Activated T-cell treated with anti-CD3 and anti-CD28 coated beads for 48 hours (primary cell): ENCODE measurements at places on chromosomes 7 and 10.

- no peak for DNase-seq
Measured at GRCh38 chr7:101113836-101114235, 13.1 kb upstream of the SERPINE1 start.

DNA sequence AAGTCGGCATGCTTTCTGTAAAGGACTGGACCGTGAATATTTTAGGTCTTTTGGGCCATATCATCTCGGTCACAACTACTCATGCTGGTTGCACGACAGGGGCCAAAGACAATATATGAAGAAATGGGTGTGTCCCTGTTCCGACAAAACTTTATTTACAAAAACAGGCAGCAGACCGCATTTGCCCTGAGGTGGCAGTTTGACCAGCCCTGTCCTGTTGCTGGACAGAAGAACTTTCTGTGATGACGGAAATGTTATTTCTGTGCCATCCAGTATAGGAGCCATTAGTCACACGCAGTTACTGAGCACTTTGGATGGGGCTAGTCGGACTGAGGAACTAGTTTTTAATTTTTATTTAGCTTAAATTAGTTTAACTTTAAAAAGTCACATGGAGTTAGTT is 112.8 kb upstream of the CARD11 start:
- DNase-seq = no peak

DNA sequence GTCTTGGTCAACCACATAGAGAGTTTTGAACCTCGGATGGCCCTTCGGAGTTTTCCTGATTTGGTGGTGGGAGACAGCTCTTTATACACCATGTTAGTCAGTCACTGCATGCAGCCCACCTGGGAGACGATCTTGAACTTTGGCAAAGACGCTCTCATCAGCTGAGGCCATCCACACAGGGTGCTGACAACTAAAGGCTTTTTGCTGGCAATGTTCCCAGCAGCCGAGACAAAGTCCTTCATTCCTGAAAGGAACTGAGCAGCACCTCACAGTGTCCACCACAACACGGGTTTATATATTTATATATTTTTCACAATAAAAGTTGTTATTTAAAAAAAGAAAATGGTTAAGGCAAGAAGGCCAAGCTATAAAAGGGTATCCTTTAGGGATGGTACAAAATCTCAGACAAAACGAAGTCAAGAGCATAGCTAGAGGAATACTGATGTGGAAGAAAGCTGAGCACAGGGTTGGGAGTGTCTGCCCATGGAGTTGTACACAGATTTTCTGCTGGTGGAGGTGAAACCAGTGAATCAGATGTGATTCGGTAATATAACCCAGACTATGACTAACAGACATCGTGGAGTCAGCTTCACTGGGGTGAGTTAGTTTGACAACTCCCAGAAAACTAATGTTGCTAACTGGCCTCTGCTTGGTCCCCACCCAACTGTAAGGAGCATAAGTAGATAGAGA is 27.4 kb upstream of the CAPZA2 start:
- no peak for DNase-seq

DNA sequence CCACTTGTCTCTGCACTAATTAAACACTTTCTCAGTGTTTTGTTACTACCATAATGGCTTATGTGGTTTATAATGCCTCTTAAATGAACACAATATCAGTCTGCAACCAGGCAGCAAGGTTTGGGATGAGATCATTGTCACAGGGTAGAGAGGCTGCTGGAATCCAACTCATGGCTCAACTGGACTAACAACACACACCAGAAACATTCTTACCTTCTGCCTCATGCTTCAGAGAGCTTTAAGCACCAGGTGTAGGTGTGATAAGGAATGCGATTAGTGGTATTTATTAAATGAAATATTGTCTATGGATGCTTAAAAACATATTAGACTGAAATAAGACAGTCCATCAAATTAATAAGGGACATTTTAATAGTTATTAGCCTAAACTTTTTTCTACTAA is 25.4 kb downstream of the PTF1A start:
- DNase-seq = no peak

- no peak for DNase-seq
Measured at GRCh38 chr7:91976743-91977142, 36.1 kb downstream of the AKAP9 start.

GRCh38 chr7:108181073-108181985 is 51.2 kb upstream of the LAMB4 start:
- DNase-seq = no peak

- DNase-seq = no peak
Measured at GRCh38 chr10:49094646-49095045, 20.7 kb downstream of the VSTM4 start.

DNA sequence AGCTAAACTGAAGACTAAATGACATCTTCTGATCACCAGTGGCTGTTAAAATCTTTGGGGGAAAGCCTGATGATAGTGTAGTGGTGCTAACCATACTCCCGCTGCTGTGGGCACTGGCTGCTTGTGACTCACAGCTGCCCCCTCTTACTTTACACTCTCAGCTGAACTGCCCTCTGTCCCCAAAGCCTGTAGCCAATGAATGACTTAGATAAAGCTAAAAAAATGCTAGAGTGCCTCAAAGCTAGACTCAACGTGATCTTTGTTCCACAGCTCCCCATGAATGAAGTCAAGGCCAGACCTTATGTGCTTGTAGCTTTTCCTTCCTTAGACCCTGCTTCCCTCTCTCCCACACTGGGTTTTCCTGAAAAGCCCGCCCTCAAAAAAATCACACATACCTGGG is 6.5 kb downstream of the ZC3HAV1L start:
- DNase-seq = no peak

DNA sequence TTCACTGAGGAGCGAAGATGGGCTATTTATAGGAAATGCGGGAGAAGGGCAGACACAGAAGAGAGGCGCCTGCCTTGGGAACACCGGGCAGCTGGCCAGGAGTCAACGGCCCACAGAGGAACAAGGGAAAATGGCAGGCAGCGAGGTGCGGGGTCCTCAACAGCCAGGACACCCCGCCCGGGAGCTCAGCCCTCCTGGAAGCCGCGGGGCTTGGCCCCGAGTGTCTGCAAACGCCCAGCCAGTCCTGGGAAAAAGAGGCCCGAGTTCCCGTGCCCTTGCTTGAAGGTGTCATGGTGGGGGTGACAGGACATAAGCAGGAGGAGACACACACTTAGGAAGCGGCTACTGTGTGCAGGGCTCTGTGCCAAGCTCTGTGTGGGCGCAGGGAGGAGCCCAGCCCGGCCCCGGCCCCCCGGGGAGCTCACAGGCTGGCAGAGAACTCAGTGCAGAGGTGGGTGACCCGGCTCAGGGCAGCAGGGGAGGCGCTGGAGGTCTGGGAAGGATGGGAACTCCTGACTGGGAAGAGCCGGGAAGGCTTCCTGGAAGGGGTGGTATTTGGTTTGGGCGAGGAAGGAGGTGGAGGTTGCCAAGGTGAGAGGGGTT is 79.9 kb downstream of the ELFN1 start:
- no peak for DNase-seq

- peak; percentile 39 for DNase-seq
Measured at GRCh38 chr7:5526100-5526905, 102.7 kb upstream of the TNRC18 start.

GRCh38 chr10:133309720-133310398 is 1.1 kb downstream of the ZNF511 start:
- no peak for DNase-seq

DNA sequence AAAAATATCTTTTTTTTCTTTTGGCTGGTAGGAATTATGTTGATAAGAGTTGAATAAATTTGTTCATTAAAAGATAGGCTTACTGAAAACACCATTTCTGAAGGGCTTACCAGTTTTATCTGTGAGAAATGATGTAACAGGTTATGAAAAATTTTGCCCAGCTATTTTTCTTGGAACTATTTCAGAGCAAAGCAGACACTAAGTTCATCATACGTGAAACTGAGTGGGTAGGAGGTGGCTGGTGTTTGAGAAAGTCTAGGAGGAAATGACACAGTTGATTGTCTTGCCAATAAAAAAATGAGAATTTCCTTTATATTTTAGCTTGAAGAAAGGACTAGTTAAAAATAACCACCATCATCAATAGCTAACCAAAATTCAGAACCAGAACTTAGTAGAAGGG is 6.2 kb upstream of the MRC1 start:
- DNase-seq = no peak

DNA sequence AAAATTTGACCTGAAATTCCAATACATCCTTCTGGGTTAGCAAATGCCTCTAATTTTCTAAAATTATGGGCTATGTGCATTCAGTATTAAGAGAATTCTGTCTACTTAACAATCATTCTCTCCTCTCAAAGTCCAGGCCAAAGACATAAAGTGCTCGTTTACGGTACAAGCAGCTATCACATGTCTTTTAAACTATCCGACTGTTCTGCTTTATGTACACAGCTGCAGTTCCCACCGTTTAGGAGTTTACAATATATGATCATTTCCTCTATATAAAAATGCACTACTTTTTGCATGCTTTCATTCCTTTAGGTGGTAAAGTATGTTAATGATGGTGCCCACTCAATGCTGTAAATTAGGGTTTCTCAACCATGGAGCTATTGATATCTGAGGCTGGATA is 34.0 kb downstream of the CDK6 start:
- no peak for DNase-seq

DNA sequence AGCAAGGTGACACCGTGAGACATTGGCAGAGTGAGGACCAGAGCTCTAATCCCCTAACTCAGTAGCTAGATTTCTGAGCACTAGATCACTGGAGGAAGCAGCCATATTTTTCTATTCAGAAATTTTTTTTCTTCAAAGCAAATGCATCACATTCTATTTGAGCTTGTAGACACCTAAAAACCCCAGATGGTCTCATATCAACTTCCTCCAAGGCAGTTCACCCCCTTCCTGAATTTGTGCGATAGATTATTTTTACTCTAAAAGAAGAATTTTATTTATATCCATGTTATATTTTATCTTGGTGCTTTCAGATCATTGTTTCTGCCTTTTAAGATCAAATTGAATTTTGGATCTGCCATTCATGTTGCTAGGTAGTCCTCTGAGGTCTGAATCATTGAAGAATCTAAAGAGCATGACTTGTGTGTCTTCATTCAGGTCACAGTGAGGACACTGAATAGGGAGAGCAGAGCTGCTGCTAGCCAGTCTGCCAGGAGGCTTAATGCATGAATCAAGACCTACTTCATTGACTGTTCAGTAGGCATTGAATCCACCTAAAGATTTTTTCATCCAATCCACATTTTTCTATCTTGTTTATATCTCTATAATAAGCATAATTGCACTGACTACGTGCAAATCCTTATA is 92.9 kb upstream of the LRRTM3 start:
- DNase-seq = no peak

DNA sequence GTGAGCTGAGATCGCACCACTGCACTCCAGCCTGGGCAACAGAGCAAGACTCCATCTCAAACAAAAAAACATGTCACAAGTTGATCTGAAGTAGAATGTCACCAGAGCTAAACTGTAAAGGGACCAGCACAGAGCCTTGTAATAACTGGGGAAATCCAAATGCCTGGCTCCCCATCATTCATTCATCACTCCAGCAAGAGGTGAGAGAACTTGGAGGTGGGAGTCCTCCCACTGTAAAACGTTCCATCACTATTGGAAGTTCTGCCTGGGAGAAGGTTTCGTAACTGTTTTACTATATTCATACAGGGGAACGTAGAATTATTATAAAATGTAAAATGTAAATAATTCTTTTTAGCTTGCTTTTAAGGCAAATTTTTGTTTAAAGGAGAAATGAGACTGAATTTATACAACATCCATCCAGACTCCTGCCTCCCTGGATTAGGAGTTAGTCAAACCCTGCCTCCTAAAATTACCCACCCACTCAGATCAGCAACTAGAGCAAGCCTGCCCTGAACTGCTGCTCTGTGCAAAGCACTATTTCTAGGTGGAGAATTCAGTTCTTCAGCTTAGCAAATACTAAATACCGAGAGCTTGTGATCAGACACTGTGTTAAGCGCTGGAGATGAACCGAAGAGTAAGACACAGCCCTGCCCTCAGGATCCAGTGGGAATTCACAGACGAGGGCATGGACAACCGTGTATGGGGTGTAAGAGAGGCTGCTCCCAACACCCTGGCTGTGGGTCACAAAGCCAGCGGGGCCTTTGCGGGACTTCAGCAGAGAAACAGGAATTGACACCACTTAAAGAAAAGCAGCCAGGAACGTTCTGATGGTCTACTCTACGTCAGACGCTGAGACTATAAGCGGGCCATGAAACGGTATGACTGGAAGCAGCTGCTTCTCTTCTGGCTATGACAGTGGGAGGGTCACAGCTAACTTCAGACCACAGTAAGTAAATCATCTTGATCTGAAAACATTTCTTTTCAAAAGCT is 208.3 kb downstream of the ZMYND11 start:
- DNase-seq = no peak

DNA sequence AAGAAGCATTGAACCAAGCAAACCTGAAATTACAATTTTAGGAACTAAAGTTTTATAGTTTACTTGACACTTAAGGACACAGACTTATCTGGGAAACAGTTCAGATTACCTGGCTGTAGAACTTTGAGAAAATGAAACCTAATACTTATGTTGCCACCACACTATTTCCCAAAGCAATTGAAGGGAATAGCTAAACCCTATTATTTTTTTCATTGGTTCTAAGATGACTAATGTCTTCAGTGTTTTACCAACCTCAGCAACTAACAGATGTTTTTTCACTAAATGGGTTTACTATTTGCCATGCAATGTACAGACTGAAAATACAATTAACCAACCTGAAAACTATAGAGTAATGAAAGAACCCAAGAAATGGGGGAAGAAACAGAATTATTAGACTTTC is 689.6 kb downstream of the SORCS1 start:
- no peak for DNase-seq

- DNase-seq = no peak
Measured at GRCh38 chr7:95493247-95493646, 7.5 kb downstream of the ASB4 start.

- no peak for DNase-seq
Measured at GRCh38 chr10:32461203-32461602, 15.3 kb downstream of the CCDC7 start.

- DNase-seq = no peak
Measured at GRCh38 chr7:35718047-35718446, 23.1 kb upstream of the HERPUD2 start.

DNA sequence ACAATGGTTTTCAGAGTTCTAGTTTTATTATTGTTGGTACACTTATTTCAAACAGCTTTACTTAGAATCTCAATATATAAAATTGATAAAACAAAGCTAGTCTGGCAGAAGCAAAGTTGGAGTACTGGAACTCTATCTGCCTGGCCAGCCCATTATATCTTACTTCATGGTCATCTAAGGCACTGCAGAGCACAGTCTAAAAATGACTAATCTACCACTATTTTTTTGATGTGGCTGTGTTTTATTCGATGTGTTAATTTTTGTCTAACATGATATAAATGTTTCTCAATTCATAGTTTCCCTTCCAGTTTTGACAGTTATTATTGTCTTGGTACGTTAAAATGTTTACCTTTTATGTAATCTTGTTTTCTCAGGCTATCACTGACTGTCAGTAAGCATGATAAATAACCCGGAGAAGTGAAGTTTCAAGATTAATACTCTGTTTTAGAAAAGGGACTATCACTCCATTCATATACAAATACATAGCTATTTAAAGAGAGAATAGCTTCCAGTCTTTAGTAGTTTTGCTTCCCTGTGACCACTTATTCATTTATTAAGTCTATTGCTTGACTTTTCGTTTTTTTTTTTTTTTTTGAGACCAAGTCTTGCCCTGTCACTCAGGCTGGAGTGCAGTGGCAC is 60.6 kb upstream of the CSTF2T start:
- no peak for DNase-seq

- DNase-seq = no peak
Measured at GRCh38 chr10:101768791-101769170, 7.1 kb downstream of the FGF8 start.
